ENCODE measurements at places on chromosomes 1 and 21.

- no peak for DNase-seq
Observed at GRCh38 chr1:76554283-76554682, 313.0 kb upstream of the ST6GALNAC5 start.

- no peak for DNase-seq
Observed at GRCh38 chr1:165207853-165208515, 148.5 kb downstream of the LMX1A start.

DNA sequence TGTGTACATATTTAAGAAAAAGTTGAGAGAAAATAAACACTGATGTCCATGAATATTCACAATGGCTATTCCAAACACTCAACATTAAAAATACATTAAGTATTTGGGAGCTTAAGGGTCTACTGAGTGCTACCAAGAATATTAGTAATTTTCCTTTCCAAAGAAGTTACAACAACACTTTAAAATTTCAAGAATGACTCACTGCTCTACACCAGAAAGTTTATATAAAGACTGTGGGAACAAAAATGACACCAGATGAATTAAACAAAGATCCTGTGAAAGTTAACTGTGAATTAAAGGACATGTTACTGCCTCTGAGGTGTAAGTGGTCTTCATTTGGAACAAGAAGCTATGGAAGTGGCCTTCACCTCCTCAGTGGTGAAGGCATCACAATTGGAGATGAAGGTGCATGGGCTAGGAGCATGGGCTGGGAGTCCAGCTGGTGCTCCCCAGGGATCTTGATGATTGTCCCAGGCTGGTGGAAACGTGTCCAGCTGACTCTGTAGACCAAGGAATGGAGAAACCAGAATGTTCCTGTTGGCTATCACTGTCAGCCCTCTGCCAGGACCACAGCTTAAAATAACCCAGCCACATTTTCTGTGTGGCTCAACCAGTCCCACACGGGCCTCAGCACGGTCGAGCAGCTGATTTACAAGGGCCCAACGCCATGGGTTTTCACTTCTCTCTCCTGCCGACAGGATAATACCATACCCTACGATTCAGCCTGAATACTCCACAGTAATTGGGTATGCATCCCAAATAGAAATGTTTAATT is 28.8 kb downstream of the TAF5L start:
- no peak for DNase-seq

DNA sequence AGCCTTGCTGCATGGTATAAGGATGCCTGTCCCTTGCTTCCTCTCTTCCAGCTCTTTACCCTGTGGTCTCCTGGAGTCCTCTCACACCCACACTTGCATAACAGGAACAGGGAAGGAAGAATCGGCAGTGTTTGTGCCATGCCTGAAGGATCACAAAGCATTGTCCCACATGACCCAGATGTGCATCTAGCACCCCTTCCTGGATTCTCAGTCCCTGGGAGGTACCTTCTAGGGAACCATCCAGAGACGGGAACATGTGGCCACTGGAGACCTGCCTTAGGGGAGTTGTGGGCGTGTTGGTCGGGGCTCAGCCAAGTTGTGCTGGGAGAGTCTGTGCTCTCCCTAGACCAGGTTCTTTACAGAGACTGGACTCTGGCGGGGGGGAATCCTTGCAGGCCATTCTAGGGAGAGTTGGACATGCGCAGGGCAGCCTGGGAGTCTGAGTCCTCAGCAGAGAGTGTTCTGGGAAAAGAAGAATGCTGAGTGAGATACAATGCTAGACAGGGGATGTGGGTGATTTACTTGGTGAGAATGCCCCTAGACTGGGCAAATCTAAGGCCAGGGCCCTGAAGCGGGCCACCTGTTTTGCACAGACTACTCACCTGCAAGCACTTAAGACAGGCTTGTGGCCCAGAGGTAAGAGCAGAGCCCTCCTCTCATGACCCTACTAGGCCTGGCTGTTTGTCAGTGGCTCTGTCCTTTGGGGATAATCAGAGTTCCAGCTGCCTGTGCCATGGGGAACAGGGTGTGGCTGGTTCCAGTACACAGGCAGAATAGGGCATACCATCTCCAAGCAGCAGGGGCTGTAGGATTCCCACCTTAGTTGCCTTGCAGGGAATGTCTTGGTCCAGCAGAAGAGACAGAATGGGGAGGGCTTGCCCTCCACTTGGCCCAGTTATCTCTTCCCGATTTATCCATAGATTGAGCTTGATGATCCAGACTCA is 89.8 kb downstream of the MAN1C1 start:
- DNase-seq, result no peak

DNA sequence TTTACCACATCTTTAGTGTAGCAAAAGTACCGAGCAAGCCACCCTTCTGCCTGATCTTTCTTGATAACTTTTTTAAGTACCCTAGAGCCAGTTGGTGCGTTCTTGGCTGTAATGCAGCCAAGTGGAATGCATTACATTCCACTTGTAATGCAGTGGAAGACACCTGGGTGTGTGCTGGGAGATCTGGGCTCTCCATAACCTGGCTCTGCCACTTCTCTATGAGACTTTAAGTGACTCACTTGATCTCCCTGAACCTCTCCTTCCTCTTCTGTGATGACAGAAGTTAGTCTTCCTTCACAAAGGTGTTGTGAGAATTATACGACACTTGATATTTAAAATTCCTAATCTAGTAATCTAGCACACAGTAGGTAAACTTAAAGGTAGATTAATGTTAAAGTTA is 35.3 kb upstream of the NFIA start:
- DNase-seq, result no peak

DNA sequence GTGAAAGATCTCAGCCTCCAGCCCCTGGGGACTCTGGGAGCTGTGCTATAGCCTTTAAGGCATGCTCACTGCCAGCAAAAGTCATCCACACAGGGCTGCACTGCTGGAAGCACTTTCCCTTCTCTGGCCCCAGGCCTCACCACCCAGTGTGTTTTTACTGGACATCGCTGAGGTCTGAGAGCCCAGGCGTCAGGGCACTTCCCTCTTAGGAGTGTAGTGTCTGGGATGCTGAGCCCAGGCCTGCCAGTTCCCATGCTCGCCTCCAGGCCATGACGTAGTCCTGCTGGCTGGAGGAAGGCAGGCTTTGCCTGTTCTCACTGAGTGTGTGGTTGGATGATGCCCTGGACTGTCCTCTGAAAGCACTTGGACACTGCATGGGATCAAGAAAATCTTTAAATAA is 101.2 kb downstream of the GDAP2 start:
- DNase-seq, result no peak

DNA sequence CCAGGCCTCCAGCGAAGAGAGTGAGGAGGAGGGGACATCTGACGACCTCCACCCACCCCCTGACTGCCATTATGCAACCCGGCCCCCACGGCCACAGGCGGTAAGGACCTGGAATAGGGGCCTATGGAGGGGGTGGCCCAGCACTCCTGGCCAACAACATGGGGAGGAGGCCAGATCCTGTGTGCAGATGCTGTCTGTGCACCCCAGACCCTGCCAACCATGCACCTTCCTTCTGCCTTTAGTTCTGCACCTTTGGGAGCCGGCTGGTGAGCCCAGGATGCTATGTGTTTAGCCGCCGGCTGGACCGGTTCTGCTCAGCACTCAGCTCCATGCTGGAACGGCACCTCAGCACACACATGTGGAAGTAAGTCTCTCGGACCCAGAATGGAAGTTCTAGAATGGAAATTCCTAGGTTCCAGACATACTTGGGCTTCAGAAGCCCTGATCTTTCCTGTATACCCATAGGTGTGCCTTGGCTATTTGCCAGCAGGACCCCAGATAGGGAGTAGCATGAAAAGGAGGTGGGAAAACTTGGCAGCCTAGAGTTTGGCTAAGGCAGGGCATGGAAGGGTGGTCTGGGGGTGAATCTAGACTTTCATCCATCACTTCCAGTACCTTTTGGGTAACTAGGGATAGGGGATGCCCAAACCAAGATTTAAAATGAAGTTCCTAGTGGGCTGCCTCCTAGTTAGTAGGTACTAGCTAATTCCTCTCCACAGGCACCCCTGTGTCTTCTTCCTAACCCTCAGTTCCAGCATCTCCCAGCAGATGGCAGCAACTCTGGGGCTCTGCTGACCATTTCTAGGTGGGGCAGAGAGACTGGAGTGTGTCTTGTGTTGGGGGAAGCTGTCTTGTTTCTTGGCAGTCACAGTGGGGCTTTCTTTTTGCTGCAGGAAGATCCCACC is 3.6 kb upstream of the CYB561D1 start:
- DNase-seq, result no peak

GRCh38 chr21:33618407-33618806 is 23.1 kb downstream of the CRYZL1 start:
- DNase-seq, result no peak

DNA sequence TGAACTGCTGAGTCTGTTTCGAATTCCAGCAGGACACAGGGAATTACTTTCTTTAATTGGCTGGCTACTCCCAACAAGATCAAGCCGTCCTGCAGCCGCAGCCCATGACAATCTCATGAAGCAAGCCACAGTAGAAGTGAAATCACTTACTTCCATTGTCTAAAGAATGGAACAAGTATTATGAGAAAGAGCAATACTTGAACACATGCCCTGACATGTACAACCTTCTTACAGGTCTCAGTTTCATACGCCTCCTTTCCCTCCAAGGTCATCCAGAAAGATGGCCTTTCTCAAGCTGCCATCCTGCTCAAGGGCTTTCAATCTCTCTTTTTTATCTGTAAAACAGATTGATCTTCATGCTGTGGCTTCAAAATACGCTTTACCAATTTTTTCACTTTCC is 85.1 kb downstream of the PCSK9 start:
- no peak for DNase-seq

DNA sequence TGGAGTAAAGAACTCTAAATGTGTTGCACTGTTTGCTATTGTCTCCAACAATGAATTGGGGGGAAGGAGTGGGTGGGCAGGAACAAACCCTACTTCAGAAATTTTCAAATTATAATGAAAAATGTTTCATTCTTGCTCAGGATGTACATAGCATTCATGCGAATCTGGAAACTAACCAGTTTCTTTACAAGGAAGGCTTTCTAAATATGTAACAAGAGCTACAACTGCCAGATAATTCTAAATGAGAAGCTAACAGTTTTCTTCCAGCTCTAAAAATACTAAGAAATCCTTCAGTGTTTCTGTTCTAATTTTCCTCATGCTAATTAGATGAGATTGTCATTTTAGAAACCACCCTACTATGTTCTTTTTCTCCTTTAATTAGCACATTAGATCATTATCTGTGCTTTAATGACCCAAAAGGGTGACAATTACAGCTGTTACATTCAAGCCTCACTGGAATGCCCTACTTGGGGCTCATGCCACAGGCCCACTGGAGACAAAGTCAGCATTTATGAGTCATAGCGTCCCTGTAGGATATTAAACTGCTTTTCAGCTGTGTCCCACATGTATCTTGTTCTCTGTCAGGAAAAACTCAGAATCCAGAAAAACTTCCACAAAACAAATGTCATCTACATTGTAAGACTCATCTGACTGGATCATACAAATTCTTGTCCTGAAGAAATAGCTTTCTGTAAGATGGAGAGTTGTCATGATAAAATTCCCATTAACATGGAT is 804.6 kb upstream of the CXADR start:
- no peak for DNase-seq

- no peak for DNase-seq
Observed at GRCh38 chr1:196531737-196532524, 76.3 kb downstream of the KCNT2 start.
